ENCODE measurements at places on chromosomes 12 and 14.

DNA sequence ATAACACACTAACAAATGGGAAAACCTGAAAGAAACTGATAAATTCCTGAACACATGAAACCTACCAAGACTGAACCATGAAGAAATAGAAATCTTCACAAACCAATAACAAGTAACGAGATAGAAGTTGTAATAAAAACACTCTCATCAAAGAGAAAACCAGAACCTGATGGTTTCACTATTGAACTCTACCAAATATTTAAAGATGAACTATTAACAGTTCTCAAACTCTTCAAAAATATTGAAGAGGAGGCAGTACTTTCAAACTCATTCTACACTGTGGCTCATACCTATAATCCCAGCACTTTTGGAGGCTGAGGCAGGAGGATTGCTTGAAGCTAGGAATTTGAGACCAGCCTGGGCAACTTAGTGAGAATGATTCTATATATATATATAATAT is 48.4 kb upstream of the TMTC2 start:
- DNase-seq = no peak

- no peak for DNase-seq
Measured at GRCh38 chr12:95972832-95973456, 23.2 kb downstream of the HAL start.

DNA sequence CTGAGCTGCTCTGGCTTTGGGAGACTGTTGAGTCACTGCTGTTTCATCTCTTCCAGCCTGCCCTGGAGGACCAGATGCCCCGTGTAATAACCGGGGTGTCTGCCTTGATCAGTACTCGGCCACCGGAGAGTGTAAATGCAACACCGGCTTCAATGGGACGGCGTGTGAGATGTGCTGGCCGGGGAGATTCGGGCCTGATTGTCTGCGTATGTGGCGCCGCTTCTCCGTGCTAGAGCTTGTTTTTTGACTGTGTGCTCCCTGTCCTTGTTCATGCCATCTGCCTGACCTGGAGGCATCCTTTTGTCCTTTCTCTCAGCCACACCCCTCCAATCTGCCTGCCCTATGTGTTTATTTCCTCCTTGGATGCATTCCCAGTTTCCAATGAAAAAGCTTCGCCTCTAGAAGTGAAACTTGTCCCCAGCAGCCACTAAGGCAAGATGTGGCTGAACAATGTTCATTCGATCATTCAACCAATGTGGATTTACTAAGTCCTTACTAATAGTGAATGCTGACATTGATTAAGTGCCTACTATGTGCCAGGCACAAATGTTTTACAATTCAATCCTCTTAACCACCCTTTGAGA is 98.6 kb downstream of the NT5DC3 start:
- no peak for DNase-seq

GRCh38 chr14:89855961-89856656 is 98.4 kb downstream of the EFCAB11 start:
- no peak for DNase-seq

- DNase-seq = no peak
Measured at GRCh38 chr14:60989599-60989998, 8.6 kb downstream of the SLC38A6 start.

- peak; percentile 52 for DNase-seq
Measured at GRCh38 chr12:109134186-109134917, 18.0 kb downstream of the ACACB start.

DNA sequence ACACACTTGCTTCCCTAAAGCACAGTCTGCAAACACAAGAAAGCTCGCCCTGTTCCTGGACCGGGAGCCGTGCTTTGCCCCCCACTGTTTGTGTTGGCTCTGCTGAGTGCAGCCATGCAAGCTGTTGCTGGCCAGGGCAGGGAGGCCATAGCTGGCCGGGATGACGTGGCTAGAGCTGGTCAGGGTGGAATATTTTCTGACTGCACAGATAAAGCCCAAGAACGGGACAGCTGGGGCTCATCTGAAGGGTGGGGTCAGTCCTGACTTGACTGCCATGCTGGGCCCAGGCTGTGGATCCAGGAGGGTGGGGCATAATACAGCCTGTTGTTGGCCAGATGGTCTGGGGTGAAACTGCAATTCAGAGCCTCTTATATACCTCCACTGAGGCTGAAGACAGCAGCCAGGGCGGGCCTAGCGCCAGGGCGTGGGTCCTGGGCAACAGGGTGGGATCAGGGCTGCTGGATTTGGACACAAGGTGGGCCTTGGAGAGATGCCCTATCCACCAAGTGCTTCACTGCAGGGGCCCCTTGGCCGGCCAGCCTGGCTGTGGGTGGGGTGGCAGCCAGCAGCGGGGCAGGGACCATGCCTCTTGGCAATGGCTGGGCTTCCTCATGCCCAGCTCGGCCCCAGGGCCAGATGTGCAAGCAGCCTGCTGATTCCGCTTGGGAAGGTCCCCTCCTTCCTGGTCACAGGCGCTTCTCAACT is 14.8 kb downstream of the KMT5A start:
- DNase-seq = no peak

- no peak for DNase-seq
Measured at GRCh38 chr12:125161712-125162022, 96.4 kb downstream of the AACS start.

GRCh38 chr14:45678163-45678562 is 425.2 kb upstream of the MIS18BP1 start:
- DNase-seq = no peak

DNA sequence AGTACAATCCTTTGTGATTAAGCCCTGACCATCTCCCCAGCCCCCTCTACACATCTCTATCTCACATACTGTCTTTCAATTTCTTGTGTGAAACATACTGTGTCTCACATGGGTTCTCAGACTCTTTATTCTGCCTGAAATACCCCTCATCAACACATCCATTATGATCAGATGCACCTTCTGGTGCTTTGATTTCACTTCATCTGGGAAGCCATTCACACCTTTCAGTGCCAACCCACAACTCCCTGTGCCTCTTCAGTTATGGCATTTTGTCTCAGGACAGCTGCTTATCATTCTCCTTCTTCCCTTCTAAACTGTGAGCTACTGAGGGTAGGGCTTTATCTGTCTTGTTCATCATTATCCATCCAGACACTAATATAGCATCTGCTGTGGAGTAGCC is 58.8 kb downstream of the CKB start:
- DNase-seq = no peak

GRCh38 chr12:58081488-58081887 is 140.1 kb downstream of the ATP23 start:
- DNase-seq = no peak

DNA sequence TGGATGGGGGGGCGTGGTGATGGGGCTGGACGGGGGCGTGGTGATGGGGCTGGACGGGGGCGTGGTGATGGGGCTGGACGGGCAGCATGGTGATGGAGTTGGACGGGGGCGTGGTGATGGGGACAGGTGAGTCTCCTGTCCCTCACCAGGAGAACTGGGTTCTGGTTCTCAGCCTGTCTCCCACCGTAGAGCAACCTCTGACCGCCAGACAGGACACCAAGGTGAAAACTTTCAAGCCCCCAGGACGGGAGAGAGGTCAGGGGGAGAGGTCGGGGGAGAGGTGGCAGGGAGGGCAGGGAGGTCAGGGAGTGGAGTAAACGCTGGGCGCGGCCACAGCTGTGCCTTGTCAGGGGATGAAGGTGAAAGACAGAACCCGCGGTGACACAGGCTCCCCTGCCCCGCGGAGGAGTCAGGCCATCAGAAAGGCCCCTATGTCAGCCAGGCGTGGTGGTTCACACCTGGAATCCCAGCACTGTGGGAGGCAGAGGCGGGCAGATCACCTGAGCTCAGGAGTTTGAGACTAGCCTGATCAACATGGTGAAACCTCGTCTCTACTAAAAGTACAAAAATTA is 84.6 kb downstream of the GALNT9 start:
- DNase-seq = no peak

DNA sequence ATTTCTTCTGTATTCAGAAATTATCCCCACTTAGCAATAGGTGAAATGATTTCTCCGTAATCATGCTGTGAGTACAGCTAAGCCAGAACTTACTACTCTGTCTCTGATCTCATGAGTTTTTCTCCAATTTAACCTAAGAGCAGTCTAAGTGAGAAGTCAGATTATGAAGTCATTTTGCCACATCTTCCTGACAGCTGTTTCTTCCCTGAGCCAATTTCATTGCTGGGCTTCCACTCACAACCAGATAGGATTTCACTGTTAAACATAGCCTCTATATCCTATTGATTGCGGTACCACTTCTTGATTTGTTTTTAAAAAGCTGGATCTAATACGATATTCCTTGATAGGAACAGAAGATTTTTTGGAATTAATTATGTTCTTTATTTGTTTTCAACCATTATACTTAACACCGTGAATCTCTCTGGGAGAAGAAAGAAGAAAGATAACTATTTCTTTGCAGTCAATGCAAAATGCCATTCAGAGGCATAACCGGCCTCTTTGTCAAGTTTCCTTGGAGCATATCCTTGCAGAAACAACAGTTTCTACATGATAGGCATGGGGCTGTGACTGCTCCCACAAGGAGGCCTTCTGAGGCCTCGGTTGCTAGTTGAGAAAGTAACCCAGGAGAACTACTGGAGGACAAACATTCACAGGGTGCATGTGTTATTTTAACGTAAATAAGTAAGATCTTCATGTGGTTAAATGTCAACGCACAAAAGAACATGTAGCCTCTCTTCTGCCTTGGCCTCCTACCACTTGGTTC is 212.2 kb downstream of the NPAS3 start:
- DNase-seq = no peak

- DNase-seq = no peak
Measured at GRCh38 chr12:110343114-110343513, 60.4 kb downstream of the ANAPC7 start.

- DNase-seq = no peak
Measured at GRCh38 chr12:1638203-1638602, 9.2 kb downstream of the WNT5B start.

DNA sequence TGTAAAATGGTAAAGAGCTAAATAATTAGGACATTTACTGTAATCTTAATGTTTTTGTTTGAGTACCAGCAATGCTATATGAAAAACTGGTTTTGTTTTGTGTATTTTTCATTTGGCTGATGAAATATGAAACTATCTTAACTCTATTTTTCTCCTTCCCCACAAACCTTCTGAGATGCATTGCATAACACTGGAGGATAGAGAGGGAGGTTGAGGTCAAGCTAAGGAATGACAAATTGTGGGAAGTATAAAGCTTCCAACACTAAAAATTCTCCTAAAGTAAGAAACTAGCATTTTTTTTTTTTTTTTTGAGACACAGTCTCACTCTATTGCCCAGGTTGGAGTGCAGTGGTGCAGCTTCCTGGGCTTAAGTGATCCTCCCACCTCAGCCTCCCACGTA is 31.5 kb upstream of the SRP54 start:
- DNase-seq = no peak

DNA sequence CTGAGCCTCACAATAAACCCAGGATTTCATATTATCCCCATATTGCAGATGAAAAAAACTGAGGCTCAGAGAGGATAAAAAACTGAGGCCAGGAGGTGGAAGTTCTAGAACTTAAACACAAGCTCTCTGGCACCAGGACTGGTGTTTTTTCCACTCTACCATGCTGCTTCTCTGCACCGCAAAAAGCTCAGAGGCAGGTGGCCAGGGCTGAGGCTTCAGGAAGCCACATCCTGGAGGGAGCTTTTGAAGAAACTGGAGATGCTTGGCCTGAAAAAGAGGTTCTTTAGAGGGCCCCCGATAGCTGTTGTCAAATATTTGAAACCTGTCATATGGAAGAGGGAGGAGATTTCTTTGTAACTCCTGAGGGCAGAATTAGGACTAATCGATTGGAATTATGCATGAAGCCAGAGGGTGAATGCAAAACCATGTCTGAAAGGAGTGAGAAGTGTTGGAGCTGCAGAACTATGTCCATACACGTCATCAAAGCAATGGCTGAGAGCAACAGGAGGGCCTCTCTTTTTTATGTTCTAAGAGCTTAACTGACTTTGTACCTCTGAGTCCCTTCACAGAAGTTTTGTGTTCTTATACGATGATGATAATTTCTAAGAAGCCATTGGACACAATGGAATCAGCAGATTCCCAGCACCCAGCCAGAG is 448.6 kb downstream of the FUT8 start:
- no peak for DNase-seq

DNA sequence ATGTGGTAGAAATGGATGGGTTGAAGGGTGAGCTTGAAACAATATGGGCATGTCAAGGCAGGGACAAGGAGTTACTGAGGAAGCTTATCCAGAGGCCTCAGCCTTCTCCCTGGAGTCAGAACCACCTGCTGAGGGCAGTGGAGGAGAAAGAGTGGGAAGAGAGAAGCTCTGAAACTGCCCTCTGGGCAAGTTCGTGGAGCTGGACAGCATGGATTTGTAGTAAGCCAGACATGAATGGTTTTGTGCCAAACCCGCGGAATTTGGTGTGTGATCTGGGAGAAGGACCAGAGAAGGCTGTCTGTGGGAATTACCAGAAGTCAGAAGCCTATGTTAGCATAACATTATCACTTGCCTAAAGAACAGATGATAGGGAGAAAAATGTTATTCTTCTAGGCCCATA is 164.8 kb downstream of the SLC41A2 start:
- DNase-seq = no peak

GRCh38 chr12:75542942-75543341 is 31.5 kb upstream of the KRR1 start:
- DNase-seq = no peak

DNA sequence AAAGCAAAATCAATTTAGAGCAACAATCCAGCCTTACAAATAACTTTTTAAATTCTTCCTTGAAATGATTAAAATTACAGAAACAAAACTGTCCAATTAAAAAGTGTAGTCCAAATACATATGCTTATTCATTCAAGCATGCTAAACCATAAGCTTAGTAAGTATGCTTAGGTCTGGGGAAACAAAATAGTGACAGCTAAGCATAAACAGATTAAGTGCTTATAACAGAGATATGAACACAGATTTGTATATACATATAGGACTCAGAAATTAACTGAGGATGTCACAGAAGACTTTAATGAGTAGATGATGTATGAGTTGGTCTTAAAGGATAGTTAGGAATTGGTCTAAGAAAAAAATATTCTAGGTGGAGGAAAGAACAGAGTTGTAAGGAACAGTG is 41.8 kb downstream of the SCAF11 start:
- DNase-seq = no peak

DNA sequence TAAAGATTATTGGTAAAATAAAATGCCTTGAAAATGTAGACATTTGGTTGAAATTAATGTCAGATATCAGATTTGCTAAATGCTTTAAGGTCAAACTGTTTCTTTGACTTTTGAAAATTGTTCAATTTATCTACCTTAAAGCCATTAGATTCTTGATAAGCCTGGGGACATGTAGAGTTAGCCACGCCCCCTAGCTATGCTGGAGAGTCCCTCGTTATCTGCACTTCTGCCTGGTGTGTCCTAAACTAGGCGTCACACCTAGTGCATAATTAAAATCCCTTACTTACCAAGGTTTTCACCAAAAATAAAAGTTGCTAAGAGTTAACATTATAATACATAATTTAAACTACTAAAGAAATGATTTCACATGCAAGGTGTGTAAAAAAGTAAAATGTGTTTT is 79.5 kb downstream of the EGLN3 start:
- DNase-seq = no peak

GRCh38 chr12:18811273-18811672 is 73.4 kb downstream of the CAPZA3 start:
- no peak for DNase-seq

DNA sequence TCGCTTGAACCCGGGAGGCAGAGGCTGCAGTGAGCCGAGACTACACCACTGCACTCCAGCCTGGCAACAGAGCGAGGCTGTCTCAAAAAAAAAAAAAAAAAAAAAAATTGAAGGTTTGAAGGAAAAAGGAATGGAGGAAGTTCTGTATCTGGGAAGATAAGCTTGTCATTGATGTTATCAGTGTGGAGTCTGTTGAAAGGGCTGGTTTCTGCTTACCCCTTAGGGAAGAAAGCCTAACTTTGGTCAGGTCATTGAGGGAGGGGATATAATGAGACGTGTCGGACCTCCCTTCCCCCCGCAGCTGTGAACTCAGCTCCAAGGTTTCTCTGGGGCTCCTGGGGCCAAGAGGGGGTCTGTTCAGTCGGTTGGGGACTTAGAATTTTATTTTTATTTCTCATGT is 16.4 kb downstream of the DAO start:
- no peak for DNase-seq

All from HEK293T (cell line).